ENCODE measurements at places on chromosomes 1 and 21. TPM values are rescaled to one million over a fixed set of nuclear protein-coding genes. Genes with fewer than 3 reads are reported as not detected.
A peak's percentile ranks its signal among the peaks of the same experiment; 100 is the strongest.

DNA sequence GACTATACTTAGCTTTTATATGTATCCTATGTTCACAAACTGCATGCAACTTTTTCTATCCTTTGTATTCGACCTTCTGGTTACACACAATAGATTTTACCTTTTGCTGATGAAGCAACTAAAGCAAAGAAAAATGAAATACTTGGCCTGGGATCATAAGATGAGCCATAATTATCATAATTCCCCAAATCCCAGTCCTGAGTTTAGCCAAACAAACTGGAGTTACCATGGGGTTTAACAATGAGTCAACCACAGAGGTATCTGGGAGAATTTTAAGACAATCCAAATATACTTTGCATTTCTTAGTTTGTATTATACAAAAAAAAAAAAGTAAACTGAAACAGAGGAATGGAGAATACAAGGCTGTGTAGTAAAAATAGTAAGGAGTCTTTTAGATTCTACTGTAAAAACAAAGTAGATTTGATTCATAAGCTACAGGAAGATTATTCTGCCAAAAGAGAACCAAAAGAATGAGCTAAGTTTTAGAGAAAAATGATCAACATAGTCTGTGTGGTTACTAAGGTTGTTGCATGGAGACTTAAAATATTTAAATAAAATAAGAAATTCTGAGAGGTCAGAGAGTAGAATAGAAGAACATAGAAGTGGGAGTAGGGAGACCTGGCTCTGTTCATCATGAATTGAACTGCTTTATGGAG lies 60.4 kb upstream of the GORAB start:
- peak; percentile 41 for DNase-seq

DNA sequence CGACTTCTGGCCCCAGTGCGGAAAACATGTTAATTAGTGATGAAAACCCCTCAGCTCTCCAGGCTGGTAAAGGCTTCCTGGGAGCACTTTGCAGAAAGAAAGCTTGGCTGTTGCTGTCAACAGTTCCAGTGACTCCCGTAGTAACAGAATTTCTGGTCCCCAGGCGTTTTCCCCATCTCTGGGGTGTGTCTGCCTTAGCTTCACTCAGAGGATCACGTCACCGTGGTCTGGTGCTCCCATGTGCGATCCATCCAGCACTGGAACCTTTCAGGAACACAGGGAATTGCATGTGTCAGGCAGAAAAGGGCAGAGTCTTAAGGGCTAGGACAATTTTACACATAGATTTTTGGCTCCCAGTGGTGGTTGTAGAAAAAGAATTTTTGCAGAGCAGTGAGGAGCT lies 470.4 kb upstream of the USP24 start:
- no peak for DNase-seq

DNA sequence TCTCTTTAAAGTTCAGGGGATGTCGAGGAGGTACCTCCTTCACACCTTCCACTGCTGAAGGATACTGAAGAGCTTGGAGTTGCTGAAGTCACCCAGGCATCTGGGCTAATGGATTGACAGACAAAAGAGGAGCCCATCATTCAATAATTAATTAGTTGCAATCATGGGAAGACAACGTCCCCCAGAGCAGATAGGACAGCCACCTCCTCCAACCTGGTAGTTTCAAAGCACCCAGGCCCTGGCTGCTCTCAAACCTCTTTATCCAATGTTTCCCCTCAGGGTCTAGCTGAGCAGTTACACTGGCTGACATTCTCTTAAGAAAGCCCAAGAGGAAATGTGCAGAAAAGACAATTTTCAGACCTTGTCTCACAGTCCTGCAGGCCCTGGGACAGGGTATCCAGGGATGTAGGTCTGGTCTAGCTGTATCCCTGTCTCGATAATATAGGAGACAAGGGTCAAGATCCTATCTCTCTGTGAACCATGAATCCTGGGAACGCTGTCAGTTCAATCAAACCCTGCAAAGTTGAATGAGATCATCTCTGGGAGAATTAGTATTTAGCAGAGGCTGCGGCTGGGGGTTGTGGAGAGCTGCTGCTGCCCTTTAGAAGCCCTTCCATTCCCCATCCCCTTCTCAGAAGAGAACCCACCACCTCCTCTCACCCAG lies 1.1 kb downstream of the TSPAN2 start:
- no peak for DNase-seq

DNA sequence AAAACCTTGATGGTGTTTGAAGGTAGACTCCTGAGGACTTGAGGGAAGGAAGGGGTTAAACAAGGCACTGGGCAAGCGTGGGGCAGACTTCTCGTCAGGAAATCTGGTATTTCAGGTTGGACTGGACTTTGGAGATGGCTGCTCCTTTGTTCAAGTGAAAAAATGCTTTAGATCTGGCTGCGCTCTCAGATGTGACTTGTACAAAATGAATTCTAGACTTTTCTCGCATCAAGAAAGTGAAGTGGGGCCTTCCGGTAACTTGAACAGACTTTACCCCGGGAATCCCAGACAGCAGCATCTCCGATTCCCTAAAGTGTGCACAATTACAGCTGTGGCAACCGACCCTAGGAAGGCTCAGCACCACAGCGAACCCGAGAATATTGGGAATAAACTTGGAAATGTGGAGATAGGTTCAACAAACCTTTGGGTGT lies 44.3 kb upstream of the ERRFI1 start:
- DNase-seq: no peak

- no peak for DNase-seq
Observed at GRCh38 chr1:64624808-64625207, 120.1 kb upstream of the RAVER2 start.

DNA sequence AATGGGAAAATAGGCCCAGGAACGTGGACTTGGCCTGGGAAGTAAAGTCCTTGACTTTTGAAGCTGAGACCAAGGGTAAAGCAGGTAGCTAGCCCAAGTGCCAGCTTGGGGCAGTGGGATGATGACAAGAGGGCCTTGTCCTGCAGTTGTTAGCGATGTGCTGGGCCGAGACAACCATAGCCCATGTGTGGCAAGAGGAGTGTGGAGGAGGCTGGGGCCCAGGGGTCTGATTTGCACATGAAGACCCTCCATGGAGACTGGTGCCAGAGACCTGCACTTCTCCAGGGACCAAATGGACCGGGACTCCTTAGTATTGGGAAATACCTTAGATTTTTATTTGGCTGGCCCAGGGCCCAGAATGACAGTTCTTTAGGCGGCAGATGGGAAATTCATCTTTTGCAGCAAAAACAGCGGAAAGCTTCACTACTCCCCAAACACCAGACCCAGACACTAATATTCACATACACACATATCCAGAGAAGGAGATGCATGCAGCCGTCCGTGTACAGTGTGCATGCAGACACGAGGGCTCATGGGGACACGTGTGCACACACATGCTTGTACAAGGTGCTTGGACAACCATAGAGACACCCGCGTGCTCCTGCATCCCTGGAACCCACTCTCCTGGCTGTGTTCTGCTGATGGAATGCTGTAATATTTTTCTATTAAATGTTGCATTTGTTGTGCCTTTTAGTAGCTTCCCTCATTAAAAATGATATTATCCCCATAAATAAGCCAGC lies 78.1 kb upstream of the CSF3R start:
- no peak for DNase-seq

GRCh38 chr1:116252785-116253184 lies 120.3 kb upstream of the ATP1A1 start:
- no peak for DNase-seq

- no peak for DNase-seq
Observed at GRCh38 chr21:26499495-26499894, 73.6 kb downstream of the CYYR1 start.

Gene HMCN1
- 15.6 TPM for polyA plus RNA-seq

Gene PGLYRP4
- polyA plus RNA-seq: not detected

DNA sequence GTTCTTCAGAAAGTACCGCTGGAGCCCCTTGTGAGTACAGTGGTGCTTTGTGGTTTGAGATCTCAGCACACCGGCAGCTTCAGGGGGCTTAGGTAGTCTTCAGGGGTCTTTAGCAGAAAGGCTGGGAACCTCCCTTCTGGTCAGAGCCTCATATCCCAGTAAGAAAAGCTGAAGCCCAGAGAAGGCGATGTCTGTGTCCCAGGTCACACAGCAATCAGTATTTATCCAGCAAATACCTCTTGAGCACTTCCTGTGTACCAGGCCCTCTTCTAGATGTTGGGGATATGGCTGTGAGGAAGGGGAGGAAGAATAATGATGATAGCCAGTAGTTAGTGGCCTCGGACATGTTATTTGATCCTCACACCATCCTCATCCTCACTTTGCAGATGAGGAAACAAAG lies 14.3 kb downstream of the SERINC2 start:
- no peak for DNase-seq

GRCh38 chr1:9751971-9752370 lies 71.8 kb downstream of the CLSTN1 start:
- no peak for DNase-seq

Gene AADACL4
- polyA plus RNA-seq: not detected

- DNase-seq: no peak
Observed at GRCh38 chr1:205072881-205073280, 11.4 kb downstream of the TMEM81 start.

DNA sequence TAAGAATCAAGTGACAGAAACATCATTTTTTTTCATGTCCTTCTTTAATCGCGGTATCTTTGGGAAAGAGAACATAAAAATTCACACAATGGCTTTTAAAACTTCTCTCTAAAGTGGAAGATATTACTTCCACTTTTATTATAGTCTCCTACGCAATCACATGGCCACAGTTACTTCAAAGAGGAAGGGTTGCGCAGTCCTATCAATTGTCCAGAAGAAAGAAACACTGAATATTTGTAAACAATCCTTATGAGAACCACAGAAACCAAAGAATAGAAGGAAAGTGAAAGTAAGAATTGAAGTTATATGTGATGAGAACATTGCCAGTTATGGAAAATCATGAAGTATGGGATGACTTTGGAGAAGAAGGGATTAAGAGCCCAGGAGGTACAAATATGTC lies 32.6 kb downstream of the CFH start:
- DNase-seq: no peak

Gene VHLL
- not detected for polyA plus RNA-seq

Gene SLX9
- polyA plus RNA-seq: 13.8 TPM

DNA sequence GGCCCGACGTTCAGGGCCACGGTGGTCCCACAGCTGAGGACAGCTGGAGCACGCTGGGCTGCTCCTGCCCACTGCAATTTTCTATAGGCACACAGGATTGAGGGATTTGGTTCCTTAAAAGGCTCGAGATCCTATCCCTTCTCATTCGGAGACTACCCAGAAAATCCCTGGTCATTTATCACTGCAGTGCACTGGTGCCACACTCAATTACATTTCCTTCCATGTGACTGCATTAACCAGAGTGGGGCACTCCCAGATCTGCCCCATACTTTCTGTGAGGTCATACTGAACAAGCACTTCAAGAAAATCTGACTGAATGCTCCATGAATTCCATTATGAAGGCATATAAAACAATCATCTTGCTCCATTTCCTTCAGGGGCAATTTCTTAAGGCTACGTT lies 49.8 kb upstream of the KCNE1 start:
- no peak for DNase-seq

- no peak for DNase-seq
Observed at GRCh38 chr1:28110555-28110954, 22.1 kb upstream of the EYA3 start.

DNA sequence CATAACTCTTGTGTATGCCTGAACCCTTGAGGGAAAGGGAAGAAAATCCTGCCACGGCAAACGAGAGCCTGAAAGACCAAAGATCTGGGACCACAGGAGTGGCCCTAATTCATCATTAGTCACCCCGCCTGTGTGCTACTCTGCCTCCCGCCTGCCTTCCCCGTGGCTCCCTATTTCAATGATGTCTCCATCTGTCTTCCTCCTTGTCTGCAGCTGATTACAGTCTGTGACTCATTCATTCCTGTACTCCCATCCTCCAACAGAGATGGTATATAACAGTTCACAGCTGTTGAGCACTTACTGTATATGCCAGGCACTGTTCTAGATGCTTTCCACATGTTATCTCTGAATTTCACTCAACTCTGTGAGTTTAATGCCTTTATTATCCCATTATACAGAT lies 96.6 kb downstream of the SEC16B start:
- DNase-seq: no peak

DNA sequence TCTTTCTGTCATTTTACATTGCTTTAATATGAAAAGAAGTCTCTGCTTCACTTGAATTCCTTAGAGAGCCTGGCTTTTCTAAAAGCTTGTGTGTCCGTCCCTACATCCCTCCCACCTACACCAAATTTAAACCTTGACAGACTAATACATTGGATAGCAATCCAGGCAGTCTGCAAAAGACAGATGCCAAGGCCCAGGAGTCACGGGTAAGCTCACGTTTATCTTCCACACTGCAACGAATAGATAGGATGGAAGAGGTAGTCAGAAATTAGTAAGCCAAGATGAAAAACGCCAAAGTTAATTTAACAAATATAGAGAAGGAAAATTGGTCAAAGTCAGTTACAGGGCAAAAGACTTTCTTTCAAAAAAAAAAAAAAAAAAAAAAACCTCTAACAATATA lies 338.1 kb downstream of the SMYD3 start:
- no peak for DNase-seq

Gene ZNF678
- polyA plus RNA-seq: 9.9 TPM

- DNase-seq: peak; percentile 52
Observed at GRCh38 chr1:212012034-212012740, 23.2 kb downstream of the INTS7 start.

Measured in muscle of arm (tissue), 14 donors.